Hippocampal formation (tissue), 2 donors: ENCODE measurements at places on chromosomes 12 and 14.

DNA sequence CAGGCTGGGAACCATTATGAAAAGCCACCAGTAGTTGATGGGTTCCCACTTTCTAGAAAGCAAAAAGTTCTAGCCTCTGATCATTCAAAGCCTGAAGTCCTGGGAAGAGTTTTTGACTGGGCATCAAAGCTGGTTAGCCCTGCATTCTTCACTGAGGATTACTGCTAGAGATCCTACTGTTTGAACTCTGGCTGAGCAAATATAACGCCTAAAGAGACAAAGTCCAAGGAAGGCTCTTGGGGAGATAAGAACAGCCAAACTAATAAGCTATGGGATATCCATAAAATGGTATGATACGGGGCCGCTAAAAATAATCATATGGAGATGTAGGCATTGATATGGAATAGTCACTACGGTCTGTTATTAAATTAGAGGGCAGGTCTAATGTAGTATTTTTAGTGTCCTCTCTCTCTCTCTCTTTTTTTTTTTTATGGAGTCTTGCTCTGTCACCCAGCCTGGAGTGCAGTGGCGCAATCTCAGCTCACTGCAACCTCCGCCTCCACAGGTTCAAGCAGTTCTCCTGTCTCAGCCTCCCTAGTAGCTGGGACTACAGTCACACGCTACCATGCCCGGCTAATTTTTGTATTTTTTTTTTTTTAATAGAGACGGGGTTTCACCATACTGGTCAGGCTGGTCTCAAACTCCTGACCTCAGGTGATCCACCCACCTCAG, 35.5 kb downstream of the PLXNC1 start:
- no peak for DNase-seq

DNA sequence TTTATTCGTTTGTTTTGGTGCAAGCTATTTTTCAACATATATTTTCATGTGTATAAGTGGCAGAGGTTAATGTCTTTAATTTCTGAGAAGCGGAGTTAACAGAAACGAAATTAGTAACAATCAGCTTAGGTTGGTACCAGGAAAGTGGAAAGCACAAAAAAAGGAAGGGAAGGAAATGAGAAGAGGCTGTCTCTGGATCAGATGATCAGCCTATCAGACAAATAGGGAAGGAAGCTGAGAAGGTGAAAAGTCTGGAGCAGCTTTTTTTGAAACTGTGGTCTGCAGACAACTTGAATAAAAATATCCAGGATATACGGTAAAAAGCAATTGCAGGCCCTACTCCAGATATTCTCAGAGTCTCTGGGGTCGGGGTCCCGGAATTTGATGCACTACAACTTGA, 265.0 kb downstream of the SSPN start:
- no peak for DNase-seq

DNA sequence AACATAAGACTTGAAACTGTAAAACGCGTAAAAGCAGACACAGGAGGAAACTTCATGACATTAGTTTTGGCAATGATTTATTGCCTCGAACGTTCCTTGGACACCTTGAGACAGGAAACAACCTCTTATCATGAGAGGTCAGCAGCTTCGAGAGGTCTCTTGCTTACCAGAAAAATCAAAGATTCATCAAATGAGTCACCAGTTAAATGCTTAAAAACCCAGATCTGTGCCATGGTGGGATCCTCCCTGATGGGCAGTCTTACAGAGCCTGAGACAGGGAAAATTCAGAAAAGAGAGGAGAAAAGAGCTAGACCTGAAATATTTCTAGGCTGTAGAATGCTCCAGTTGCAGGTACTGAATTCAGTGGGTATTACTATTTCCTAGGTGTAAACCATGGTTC, 1093.9 kb downstream of the AACS start:
- no peak for DNase-seq

DNA sequence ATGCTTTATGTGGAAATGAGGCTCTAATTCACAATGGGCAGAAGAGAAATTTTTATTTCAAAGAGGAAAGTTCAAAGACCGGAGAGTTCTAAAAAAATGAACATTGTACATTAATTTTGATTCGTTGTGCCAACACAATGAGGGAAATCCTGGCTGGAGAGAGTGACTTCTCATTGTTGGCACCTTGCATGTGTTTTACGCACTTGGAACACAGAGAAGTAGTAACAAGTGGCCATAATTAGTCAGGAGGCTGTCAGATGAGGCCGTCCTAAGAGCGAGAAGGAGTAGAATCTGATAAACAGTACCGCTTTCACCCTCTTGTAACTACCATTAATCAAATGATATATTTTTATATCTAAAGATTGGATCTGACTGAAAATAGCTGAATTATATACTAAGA, 6.9 kb downstream of the LMO3 start:
- DNase-seq: no peak

DNA sequence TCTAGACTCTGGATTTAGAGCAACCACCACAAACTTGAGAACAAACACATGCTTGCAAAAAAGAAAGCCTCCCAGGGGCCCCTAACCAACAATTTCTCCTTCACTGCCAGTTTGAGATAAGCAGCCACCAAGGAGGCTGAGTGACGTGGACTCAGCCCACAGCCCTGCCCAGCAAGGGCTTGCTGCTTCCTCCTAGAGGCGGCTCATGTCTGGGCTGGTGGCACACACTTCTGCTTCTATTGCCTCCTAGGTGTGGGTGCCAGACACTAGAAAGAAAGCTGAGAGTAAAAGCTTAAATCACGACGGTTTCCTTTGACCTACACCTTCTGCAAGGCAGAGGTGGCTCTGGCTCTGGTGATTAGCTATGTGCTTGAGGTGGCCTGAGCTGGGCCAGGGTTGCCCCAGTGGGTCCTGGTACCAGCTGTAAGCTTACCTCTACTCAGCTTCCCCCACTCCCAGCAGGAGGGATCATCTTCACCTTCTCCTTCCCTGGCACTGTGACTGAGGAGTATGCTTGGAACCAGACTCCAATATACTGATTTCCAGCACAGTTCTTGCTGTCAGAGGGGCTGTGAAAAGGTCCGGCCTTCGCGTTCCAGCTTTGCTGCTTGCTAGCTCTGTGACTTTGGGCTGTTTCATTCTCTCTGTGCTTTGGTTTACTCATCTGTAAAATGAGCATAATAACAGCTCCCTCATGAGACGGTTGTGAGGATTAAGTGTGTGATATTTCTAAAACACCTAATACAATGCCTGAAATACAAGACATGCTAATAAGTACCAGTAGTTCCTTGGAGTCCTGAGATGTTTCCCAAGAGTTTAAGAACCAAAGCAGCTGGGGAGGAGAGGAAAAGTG, 89.7 kb upstream of the PARP11 start:
- no peak for DNase-seq

GRCh38 chr14:94213741-94214140, 39.6 kb downstream of the PPP4R4 start:
- DNase-seq: no peak

DNA sequence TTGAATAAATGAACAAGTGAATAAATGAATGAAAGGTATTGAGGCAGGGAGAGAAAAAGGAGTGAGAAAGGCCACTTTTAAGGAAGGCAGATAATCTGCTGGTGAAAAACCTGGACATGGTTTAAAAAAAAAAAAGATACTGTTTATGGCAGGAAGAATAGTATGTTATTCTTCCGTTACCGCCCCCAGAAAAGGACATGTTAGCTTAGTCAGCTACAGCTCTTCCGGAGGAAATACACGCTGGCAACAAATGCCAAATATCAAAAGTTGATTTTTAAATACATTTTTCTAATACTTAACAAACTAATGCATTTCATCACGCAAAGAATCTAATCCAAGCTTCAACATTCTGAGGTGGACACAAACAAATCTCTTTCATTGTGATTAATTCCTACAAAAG, 43.2 kb downstream of the SLC5A8 start:
- no peak for DNase-seq

DNA sequence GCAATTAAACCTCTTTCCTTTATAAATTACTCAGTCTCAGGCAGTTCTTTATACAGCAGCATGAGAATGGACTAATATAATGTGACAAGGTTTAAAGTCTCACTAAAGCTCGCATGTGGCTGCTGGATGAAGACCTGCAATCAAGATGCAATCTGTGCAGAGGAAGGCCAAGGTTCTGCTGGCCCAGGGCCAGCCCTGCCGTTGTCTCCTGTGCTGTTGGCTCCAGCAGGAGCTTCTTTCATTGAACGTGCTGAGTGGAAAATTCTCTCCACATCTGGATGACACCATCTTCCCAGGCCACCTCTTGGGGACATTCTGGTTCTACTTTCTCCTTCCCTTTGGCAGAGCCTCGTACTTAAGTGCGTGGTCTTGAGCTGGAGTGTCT, 742.2 kb downstream of the VRK1 start:
- no peak for DNase-seq

DNA sequence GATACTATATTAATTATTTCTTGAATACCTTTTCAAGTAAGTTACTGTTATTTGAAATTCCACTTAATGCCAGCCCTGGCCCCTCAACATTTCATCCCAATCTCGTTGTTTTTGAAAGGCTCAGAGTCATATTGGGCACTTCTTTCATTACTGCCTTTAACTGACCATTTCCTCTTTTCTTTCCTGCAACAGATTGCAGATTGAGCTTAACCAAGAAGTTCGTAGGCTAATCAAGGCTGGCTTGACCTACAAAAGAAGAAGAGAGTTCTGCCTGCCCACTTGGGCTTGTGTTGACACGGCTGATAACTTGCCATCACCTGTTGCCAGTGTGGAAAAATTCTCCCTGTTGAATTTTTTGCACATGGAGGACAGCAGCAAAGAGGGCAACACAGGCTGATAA, 91.0 kb downstream of the FLRT2 start:
- DNase-seq: no peak

DNA sequence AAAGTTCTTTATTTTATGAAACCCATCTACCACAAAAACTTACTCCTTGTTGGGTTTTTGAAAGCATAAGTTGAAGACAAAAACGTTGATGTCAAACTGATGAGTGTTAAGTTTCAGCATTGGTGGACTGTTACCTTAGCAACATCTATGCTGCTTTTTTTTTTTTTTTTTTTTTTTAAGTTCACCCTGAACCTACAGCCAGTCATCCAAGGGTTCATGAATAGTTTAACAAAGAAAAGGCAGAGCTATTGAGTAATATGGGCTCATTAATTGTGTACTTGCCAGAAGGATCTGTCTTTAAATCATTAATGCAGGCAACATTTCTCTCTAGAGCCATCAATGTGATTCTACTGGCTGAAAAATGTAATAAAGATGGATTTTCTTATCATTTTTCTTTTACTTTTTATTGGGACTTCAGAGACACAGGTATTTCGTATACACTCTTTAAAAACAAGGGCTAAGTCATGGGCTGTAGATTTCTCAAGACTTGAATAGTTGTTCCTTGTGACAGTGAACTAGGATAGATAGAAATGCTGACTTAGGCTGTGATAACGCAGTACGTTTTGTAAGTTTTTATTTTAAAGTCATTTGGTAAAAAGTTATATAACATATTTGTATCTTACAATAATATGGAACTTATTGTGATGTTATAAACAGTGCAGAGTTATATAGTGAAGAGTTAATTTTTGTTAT, at the start of gene PTPRQ:
TSS of gene PTPRQ (plus strand) at position 262 of the 693 bp plus-strand sequence. CDS start at position 373, 111 bp downstream.
- no peak for DNase-seq

GRCh38 chr14:104353921-104354701, 215.7 kb downstream of the KIF26A start:
- DNase-seq: no peak

DNA sequence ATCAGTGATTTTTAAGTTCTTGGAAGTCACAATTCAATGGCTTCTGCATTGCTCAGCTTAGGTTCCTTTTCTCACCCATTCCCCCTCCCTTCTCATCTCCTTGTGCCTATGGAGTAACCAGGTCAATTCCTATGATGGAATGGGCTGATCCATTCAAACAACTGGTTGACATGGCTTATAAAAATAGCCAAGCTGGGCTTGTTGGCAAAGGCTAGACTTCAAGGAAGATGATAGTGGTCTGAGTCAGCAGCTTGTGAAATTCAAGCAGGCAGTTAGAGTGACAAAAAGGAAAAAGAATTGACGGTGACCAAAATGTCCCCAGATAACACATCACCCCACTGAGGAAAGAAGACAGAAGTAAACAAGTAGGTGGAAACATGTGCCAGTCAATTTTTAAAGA, 119.9 kb upstream of the PCED1B start:
- DNase-seq: no peak

DNA sequence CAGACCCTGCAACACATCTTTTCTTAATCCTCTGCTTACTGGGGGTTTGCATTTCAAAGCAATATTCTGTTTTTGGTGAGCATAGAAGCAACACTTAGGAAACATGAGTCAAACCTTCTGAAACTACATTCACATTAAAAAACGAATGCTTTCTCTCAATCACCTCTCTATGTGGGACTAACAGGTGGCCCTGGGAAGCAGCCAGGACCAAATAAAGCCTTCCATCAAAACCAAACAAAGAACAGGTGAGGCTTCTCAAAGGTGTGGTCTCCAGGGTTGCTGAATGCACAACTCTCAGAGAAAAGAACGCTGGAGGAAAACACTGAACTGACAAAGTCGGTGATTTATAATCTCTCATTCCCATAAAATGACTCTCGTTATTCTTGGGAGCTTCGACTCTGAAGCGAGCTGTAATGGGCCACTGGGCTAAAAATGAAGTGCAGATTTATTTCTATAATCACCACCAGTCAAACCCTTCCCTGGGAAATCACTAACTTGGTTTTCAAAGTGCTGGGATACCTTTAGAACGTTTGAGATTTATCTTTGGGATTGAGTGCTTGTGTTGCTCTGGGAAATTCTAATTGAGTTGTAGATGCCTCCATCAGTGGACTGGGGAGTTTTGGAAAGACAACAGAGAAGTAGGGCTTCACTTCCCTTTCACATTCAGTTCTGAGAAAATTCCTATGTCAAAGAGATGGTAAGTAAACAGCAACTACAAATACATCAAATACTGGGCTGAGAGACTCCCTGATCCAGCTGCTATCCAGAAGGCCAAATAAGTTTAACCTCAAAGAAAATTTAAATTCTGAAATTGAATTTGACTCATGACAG, 262.0 kb upstream of the TMPO start:
- no peak for DNase-seq

DNA sequence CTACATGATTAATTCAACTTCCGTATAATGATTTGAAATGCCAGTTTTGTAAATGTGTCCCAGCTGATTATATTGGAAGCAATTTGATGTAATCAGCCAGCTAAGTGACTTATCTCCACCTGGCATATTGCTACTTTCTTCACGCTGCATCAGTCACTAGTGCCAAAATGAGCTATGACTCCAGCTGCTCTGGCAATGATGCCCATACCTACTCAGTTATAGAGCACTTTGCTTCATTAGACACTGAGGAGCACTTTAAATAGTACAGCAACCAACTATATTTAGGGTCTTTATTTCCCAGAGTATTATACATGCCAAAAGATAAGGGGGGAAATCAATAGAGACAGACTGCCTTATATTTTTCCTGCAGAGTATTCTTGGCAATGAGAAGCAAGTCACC, 67.9 kb upstream of the LIN7A start:
- no peak for DNase-seq

DNA sequence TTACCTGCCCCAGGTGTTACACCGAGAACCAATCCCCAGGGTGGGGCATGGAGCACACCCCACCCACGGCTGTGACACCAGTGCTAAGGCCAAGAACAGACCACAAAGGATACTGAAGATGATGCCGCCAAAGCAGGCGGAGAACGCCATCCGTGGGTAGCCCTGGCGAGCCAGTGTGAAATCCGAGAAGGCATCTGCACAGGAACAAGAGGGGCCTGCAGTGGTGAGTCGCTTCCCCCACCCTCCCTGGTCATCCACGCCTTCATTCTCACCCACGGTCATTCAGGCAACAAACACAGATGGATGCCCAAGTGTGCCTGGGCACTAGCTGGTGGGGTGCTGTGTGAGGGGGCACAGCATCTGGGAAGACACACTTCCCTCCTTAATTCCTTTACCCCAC, 28.5 kb downstream of the SLC8B1 start:
- DNase-seq: no peak

GRCh38 chr12:113092607-113093408, 36.3 kb downstream of the DTX1 start:
- DNase-seq: no peak

- DNase-seq: no peak
These were observed 187.1 kb downstream of the TSPAN9 start for GRCh38 chr12:3263939-3264922.
